ENCODE measurements at places on chromosomes 1 and 21.

DNA sequence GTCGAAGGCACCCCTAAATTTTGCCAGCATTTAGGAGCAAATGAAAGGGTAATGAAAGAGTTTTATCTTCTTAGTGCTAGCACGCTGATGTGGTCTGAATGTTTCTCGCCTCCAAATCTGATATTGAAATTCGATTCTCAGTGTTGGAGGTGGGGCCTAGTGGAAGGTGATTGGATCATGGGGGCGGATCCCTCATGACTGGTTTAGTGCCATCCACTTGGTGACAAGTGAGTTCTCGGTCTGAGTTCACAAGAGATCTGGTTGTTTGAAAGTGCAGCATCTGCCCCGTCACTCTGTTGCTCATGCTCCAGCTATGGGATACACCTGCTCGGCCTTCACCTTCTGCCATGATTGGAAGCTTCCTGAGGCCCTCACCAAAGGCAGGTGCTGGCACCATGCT lies 75.1 kb upstream of the ZBTB40 start:
- no peak for ATAC-seq

DNA sequence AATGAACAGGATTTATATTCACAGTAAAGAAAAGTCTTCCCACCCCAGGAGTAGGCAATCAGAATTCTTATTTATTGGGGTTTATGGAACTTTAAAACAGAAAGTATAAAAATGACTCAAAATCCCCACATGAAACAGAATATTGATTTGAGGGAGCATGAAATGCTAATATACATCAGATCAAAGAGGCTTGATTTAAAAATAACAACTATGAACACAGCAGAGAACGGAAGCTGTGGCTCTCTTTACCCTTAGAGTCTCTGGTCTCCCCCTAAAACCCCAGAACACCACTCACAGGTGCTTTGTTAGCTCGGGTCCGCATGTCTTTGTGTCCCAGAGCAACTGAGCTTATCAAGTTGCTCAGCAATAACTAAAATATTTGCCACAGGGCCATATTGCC lies 31.2 kb upstream of the FASLG start:
- peak; percentile 60 for ATAC-seq

DNA sequence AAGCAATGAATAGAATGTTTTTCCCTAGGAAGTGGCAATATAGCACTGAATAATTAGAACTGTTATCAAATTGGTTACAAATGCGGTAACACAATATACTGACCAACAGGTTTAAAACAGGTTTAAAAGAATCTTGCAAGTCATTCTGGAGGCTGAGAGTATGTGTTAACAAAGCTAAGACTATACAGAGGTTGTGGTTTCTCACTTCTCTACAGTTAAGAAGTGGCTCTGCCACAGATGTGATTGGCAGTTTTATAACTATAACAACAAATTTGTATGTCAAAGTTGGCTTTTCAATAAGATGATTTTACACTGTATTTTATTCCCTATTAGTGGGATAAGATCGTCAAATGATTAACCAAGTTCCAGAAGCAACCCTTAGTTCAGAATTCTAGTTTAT lies 7.1 kb downstream of the ANGEL2 start:
- no peak for ATAC-seq

GRCh38 chr1:183859831-183860230 lies 54.9 kb downstream of the RGL1 start:
- ATAC-seq, result no peak

GRCh38 chr1:16903054-16903453 lies 7.3 kb downstream of the RNU1-2 start:
- no peak for ATAC-seq

GRCh38 chr1:214476986-214477870 lies 74.2 kb downstream of the PTPN14 start:
- no peak for ATAC-seq

GRCh38 chr1:61170328-61171238 lies 88.2 kb downstream of the NFIA start:
- ATAC-seq, result no peak

- ATAC-seq, result no peak
These were observed 112.6 kb downstream of the HUNK start for GRCh38 chr21:31985398-31985797.

GRCh38 chr1:1161683-1162079 lies 12.0 kb upstream of the TTLL10 start:
- ATAC-seq, result no peak

DNA sequence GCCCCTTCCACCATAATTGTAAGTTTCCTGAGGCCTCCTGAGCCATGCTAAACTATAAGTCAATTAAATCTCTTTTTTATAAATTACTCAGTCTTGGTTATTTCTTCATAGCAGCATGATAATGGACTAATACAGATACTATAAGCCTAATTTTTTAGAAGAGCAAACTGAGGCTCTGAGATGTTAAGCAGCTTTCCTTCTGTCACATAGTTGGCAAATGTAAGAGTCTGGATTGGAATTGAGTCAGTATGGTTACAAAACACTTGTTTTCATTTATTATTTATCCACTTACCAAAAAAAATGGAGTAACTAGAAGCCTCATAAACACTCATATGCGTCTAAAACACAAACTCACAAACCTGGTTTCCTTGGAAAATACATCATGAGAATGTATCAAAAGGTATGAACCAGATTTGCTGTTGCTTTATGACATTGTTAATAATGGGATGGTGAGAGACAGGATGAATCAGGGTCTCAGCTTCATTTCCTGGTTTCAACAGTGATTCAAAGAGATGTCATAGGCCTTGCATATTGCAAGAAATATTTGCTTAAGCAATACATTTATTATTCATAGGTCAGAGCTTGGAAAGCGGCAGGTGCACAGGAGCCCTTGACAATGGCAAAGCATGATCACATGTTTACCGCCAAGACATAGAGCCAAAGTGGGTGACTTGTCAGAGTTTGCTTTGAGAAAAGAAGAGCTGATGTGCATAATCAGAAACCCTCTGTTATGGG lies 221.5 kb downstream of the GRIK1 start:
- ATAC-seq, result peak; percentile 56

DNA sequence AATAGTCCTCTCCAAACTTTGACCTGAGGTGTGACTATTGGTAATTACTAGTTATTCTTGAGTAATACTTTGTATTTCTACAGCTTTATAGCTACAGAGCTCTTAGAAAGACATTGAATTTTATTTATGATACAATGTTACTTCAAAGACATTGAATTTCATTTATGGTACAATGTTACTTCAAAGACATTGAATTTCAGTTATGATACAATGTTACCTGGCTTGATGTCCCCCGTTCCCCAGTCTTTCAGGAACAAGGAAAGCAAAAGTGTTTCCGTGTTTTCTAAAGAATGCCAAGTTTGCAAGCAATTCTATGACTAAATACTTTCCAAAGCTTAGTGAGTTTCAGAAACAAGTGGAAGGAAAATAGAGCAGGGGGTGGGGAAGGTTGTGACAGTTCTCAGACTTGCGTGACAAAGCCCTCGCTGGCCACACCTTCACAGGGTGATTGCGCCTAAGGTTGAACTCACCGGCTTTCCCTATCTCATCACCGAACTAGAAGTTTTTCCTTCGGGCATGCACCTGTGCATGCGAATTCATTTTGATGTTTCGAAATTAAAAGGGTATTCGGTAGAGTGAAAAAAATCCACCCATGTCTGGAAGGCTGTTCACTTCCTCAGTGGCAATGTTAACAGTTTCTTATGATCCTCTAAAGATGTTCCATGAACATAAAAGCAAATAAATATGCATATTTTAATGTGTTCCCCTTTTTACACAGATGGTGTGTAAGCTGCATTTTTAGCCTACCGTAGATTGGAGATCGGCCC lies 909 bp upstream of the PAXBP1 start:
- ATAC-seq, result peak; percentile 48

GRCh38 chr21:46374761-46375389 lies 50.9 kb downstream of the PCNT start:
- ATAC-seq, result no peak

DNA sequence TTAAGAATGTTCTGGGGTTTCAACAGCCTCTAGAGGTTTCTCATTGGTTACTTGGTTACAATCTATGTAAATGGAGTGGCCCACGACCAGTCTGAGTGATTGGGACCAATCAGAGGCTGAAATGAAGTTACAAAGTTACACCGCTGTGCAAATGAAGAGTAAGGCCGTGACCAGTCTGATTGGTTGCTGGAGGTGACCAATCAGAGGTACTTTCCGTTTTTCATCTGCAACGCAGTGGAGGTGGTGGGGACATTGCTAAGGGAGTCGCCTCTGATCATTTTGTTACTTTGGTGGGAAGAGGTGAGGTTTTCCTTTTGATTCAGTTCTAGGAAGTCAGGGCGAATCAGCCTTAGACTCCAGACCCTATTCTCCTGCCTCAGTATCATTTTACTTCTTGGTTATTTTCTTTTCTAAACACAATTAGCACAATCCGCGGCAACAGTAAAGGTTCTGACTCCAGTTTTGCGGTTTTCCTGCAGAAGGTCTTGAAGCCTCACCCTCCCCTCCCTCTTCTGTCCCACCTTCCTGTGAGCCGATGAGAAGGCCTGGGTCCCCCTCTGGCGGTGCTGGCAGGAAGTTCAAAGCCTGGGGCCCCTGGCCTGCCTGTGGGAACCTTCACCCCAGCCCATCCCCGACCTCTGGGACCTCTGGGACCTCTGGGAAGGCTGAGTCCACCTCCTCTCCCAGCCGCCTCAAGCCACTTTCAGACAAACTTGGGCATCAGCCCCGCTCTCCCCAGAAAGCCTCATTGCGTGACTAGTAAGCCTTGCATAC lies 38.7 kb upstream of the TTC34 start:
- peak; percentile 77 for ATAC-seq

- ATAC-seq, result no peak
These were observed 244.4 kb downstream of the NFIA start for GRCh38 chr1:61326713-61327112.

DNA sequence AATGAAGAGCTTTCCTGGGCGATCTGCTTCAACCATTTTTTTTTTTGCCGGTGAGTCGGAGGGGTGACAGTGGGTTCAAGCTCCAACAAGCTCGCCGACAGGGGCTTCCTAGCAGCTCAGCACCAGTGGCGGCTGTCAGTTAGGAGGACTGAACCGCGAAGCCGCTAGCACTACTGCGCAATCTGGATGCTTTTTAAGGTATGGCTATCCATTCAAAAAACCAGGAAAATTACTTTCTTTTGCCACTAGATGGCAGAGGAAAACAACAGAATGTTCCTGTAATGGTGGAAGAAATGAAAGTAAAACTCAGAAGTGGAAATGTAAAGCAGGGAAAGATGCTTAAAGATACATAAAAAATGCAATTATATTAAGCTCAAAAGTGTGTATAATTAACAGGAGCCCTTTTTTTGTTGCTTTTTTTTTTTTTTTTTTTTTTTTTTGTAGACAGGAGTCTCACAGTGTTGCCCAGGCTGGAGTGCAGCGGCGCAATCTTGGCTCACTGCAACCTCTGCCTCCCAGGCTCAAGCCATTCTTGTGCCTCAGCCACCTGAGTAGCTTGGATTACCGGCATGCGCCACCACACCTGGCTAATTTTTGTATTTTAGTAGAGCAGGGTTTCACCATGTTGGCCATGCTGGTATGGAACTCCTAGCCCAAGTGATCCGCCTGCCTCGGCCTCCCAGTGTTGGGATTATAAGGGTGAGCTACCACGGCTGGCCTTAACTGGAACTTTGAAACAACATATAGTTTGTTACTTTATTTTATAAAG lies 8.5 kb downstream of the KYAT3 start:
- peak; percentile 36 for ATAC-seq

GRCh38 chr1:223837206-223837605 lies 8.5 kb downstream of the TP53BP2 start:
- ATAC-seq, result no peak

- ATAC-seq, result no peak
These were observed 26.5 kb downstream of the RERE start for GRCh38 chr1:8790987-8791386.

DNA sequence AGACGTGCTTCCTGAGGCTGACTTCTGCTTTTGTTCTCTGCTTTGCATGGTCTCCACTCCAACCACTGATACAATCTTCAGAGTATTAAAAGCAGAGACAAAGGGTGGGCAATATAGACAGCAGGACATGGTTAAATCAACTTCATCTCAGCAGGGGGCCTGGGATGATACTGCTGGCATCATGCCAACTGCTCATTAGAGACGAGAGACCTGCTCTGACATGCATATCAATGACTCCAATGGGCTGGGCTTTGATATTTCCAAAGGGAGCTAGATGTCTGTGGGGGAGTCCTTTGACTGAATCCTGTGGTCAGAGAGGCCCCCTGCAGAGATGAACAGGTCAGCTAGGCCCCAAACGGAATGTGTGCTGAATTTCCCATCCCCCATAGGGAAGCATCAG lies 106.6 kb downstream of the ACTL8 start:
- no peak for ATAC-seq

GRCh38 chr21:42379426-42380215 lies 13.3 kb upstream of the TFF1 start:
- ATAC-seq, result no peak

- no peak for ATAC-seq
These were observed 34.1 kb upstream of the USH2A start for GRCh38 chr1:216457356-216457755.

- no peak for ATAC-seq
These were observed 127.0 kb downstream of the LTN1 start for GRCh38 chr21:28865488-28866186.

- no peak for ATAC-seq
These were observed 48.4 kb downstream of the CAPZB start for GRCh38 chr1:19436716-19437476.

- no peak for ATAC-seq
These were observed 42.2 kb downstream of the CLDN14 start for GRCh38 chr21:36437745-36438128.

GRCh38 chr1:114105421-114105979 lies 48.2 kb downstream of the SYT6 start:
- no peak for ATAC-seq

- ATAC-seq, result no peak
These were observed 71.9 kb downstream of the ZSWIM5 start for GRCh38 chr1:45134461-45134873.

- ATAC-seq, result no peak
These were observed 67.7 kb upstream of the WNT4 start for GRCh38 chr1:22210636-22211035.

GRCh38 chr1:32612189-32612881 lies 38.0 kb downstream of the ZBTB8OS start:
- ATAC-seq, result peak; percentile 95

- no peak for ATAC-seq
These were observed 36.9 kb upstream of the OR2B11 start for GRCh38 chr1:247494767-247495166.

- peak; percentile 20 for ATAC-seq
These were observed 113.2 kb downstream of the TOMM20 start for GRCh38 chr1:235015291-235015985.

GRCh38 chr1:44650159-44650831 lies 24.0 kb downstream of the TMEM53 start:
- ATAC-seq, result no peak

DNA sequence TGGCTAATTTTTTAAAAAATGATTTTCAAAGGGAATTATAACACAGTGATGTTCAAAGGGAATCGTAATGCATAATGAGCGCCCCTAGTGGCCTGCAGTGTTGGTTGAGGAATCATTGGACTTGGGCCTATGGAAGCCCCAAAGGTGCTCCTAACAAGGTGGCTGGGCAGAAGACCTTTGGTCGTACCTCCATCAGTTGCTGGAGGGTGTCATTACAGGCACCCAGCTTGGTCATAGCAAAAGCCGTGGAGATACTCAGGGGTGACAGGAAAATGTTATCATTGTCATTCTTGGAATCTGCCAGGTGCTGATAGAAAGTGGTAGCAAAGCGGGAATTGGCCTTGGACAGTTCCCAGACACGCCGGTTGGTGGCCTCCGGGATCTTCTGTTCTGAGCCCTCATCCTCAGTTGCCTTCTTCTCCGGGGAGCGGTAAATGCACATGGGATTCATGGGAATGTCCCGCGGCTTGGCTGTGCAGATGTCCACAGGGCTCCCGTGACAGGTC lies 2.7 kb downstream of the SERPINC1 start:
- no peak for ATAC-seq

Measured in activated CD4-positive, CD25-positive, alpha-beta regulatory T cell treated with anti-CD3 and anti-CD28 coated beads, Interleukin-2, amount 50 U/mL, for 24 hours (primary cell).